ENCODE measurements at places on chromosomes 6 and 20.

DNA sequence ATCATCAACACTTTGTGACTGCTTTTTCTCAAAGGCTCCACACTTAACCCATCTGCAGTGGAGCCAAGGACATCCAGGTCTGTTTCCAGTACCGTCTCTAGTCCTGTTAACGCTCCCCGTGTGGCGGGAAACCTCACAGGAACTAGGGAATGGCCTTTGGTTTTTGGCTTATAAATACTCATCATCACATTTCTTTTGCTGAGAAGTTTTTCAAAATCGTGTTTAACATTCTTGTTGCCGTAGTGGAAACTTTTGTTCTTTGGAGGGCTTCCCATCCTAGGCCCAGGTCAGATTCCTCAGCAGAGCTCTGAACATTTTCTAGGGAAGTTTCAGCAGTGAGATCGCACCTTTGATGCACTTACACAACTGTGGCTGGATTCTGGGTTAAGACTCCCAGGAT, 24.6 kb downstream of the DAAM2 start:
- DNase-seq: no peak

DNA sequence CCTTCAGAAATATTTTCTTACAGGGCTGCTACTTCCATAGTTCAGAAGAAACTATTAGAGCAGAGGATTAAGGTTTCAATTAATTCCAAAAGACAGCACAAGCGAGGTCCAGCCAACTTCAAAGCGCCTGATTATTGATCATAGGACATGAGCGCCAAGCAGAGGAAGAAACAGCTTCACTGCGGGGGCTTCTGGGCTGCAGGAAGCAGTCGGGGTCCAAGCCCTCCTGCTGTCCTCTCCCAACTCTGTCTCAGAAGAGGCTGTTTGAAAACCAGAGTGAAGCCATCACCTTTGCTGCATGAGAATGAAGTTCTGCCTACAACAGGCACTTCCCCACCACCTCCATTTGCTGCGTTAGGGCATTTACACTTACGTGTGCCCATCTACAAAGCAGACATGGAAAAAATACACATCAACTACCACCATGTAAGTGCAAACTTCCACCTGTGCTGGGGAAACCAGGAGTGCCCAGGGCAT, 23.9 kb downstream of the SUMO4 start:
- no peak for DNase-seq

DNA sequence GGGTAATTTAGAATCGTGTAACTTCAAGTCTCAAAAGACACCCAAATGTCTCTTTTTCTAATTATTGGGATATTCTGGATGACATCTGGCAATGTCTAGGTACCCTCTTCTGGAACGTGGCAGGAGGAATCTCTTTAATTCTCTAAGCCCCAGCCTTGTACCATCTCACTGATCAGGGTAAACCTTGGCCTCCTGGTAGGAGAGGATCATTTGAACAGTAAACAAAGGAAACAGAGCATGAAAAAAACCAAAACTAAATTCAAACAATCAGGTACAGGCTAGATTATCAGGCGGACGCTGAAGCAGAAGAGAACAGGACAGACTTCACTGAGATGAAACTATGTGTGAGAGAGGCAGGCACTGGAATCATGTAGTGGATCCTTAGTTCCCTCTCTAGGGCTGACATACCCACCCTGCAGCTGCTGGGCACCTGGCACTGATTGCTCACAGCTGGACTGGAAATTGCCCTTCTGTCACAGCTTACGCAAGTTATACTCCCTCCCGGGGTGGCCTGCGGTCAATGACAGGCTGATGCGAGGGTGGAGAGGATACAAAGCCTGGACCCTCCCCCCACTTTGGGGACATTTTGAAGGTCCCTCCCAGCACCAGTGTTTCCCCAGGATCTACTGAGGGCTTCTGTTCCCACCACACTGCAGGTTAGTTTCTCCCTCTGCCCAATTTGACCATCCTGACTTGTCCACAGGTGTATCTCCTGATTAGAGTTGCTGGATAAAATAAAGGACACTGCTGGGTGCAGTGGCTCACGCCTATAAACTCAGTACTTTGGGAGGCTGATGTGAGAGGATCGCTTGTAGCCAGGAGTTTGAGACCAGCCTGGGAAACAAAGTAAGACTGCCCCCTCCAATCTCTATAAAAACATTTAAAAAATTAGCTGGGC, 20.6 kb upstream of the ZBTB24 start:
- DNase-seq: no peak

GRCh38 chr20:35122756-35123405, 24.3 kb downstream of the EDEM2 start:
- DNase-seq: no peak

DNA sequence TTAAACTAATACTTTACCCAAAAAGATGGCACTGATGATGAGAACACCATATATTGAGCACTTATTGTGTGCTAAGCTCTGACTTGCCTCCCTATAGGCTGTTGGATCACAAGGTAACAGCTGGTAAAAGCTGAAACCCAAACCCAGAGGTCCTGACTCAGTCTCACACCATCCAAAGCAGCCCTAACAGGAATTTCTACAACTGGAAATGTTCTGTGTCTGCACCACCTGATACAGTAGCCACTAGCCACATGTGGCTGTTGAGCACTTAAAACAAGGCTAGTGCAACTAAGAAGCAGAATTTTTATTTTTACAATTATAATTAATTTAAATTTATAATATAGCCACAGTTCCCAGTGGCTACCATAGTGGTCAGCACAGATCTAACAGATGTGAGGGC, 15.6 kb upstream of the MATN4 start:
- DNase-seq: no peak

GRCh38 chr20:59988141-59988540, 29.9 kb downstream of the CDH26 start:
- peak; percentile 27 for DNase-seq

GRCh38 chr6:144150710-144151657, 667 bp downstream of the STX11 start:
- DNase-seq: peak; percentile 48

GRCh38 chr6:122042960-122043735, 356.3 kb upstream of the HSF2 start:
- peak; percentile 24 for DNase-seq

GRCh38 chr20:42173440-42173839, 555.3 kb upstream of the CHD6 start:
- DNase-seq: no peak

- DNase-seq: no peak
These were observed 447 bp downstream of the MCM3 start for GRCh38 chr6:52284131-52284459.

DNA sequence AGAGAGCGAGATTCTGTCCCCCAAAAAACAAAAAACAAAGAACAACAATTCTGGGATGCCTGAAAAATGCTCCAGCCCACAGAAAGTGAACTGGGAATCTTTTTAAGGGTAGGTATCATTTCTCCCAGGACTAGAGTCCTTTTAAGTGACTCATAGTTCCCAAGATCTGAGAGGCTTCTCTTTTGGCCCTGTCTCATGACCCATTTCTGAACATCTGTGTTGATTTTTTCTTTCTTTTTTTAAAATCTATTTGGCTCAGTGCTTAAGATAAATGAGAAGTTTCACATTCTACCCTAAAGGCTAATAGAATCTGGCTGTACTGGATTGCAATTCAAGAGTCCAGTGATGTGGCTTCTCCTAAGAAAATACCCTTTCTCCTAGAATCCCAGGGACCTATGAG, 217.6 kb upstream of the FOXQ1 start:
- DNase-seq: no peak

- peak; percentile 83 for DNase-seq
These were observed 8.3 kb downstream of the CCM2L start for GRCh38 chr20:32018269-32019155.

GRCh38 chr20:44959638-44960102, 527 bp downstream of the TOMM34 start:
- no peak for DNase-seq

DNA sequence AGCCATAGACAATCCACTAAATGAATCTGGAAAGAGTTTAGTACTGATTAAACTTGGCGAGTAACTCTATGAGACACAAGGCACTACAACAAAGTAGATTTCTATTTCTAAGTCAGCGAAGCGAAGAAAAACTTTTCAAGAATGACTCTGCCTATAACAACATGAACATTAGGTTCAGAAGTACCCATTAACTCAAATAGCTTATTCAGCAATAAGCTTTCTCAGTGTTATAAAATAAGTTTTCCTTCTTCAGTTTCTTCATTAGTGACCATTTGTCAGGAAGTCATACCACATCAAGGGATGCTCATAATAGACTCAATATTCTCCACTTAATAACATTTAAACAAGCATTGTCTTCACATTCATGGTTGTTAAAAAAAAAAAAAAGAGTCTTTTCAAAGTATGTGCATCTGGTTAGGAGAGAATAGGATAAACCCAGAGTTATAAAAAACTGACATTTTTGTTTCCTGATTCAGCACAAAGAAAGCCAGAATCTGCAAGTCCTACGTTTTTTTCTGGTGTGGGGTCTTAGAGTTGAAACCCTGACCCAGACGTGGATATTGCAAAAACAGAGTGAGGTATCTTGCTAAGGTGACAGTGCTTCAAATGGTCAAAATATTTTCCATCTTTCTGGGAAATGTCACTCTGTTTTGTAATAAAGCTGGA, 148.2 kb upstream of the PREP start:
- DNase-seq: no peak

DNA sequence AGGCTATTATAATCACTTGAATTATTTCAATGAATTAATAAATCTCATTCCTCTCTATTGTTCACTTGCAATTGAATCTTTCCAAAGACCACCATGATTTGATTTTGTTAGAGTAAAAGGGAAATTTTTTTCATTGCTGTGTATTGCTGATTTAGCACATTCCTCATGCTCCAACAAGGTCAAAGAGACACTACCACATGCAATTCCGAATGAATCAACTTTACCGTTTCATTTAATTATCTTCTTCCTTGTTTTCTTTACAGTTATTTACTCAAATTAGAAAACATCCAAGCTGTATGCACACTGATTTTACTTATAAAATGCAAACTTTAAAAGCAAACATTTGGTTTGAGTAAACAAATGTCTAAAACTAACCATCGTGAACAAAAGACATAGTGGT, 967 bp downstream of the KIAA0408 start:
- DNase-seq: no peak
